ENCODE measurements at places on chromosomes 6 and 20.

DNA sequence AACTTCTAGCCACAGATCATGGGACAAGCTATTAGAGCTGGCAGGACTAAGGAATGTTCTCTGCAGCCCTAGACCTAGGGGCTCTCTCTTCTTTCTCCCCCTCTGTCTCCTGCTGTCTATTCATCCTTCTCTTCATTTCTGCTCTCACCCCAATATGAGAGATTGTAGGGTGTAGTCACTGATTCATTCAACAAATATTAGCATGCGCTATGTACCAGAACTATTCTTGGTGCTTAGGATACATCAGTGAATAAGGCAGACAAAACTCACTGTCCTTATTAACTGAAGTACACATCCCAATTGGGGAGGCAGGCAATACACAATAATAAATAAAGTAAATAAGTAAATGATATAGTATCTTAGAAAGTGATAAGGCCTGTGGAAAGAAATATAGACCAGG is 14.7 kb upstream of the SIRPB2 start:
- no peak for DNase-seq

DNA sequence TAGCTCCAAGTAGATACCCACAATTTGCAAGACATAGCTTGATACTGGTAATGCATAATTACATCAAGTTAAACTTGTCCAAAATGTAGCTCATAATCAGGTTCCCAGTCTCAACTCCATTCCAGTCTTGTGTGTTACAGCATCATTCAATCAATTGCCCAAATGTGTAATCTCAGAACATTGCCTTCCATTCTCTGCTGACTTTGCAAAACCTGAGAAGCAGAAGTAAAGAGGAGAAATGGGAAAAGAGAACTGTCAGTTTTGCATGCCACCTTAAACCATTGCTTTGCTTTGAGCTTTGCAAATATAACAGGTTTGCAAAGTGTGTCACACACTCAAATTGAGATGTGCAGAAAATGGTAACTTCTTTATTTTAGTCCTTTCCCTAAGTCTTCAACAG is 40.3 kb upstream of the CNKSR3 start:
- no peak for DNase-seq

- DNase-seq: no peak
Measured at GRCh38 chr6:29524444-29525310, 34.9 kb downstream of the UBD start.

- DNase-seq: no peak
Measured at GRCh38 chr20:56268536-56268935, 20.0 kb downstream of the MC3R start.

DNA sequence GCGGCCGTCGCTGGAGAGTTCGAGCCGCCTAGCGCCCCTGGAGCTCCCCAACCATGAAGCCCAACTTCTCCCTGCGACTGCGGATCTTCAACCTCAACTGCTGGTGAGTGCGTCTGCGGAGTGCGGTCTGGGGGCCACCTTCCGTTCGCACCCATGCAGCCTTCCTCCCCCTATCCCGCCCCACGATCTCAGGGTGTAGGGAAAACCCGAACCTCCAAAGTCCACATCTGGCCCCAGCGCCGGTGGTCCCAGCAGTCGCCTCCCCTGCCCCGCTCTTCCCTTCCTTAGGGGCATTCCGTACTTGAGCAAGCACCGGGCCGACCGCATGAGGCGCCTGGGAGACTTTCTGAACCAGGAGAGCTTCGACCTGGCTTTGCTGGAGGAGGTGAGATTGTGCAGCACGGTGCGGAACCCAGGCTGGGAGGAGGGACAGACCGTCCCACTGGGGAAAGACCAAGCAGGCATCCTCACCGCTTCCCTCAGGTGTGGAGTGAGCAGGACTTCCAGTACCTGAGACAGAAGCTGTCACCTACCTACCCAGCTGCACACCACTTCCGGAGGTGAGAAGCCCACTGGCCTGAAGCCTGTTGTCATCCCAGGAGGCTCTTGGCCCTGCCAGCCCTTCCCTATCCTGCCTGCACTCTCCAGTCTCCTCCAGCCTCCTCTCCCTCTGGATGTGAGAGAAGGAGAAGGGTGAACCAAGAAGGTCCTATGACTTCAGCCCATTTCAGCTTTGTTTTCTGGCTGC is 719 bp downstream of the SMPD2 start:
- peak; percentile 45 for DNase-seq

- DNase-seq: no peak
Measured at GRCh38 chr6:169801396-169802160, 50.2 kb downstream of the ERMARD start.

DNA sequence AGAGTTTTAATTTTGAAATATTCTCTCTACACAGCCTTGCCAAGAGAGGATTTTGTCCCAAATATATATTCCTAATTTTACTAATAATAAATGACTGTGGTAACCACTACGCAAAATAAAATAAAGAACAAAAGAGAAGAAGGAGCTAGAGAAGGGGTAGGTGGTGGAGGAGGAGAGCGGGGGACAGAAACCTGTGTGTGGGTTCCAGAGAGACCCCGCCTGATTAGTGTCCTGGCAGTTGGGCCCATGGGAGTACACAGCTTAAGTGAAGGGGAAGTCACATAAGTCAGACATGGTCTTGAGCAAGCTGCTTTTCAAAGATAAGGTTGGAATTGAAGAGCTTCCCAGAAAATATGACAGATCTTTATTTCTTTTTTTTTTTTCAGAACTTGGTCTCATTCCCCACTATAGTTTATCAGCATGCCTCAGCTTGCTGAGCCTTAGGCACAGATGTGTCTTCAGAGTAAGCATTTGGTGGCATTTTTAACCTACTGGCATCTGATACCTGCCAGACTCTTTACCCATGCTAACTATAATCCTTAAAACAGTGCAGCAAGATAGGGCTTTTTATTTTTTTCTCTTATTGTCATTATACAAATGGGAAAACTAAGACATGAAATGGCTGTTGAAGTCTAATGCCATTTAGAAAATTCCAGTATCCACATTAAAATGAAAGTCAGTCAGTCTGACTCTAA is 9.6 kb upstream of the RHAG start:
- DNase-seq: no peak

GRCh38 chr6:41680182-41680965 is 42.1 kb downstream of the MDFI start:
- DNase-seq: no peak

DNA sequence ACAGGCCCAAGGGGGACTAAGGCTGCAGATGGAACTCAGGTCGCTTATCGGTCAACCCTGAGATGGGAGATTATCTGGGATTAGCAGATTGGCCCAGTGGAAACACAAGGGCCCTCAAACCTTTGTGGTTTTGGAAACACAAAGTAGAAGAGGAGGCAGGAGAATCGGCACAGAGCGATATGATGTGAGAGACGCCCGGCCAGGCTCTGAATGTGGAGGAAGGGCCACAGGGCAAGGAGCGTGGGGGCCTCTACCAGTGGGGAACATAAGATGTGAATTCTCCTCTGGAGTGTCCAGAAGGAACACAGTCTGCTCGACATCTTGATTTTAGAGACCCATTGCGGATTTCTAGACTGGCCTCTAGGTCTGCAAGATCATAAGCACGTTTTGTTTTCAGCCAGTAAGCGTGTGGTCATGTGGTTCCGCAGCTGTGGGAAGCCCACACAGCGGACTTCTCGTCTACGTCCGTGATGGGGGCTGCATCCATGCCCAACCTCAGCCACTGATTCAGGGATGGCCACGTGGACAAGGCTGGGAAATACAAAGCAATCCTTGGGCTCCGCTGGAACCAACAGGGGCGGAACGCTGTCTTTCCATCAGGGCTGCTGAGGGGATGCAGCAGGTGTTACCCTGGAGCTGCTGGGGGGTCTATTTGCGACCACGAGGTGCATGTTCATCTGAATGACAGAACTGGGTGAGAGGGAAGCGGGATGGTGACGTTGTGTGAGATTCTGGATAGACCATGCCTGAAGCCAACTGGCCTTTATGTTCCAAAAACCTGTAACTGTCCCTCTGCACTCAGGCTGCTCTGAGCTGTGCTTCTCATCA is 127.6 kb upstream of the PMEPA1 start:
- no peak for DNase-seq

DNA sequence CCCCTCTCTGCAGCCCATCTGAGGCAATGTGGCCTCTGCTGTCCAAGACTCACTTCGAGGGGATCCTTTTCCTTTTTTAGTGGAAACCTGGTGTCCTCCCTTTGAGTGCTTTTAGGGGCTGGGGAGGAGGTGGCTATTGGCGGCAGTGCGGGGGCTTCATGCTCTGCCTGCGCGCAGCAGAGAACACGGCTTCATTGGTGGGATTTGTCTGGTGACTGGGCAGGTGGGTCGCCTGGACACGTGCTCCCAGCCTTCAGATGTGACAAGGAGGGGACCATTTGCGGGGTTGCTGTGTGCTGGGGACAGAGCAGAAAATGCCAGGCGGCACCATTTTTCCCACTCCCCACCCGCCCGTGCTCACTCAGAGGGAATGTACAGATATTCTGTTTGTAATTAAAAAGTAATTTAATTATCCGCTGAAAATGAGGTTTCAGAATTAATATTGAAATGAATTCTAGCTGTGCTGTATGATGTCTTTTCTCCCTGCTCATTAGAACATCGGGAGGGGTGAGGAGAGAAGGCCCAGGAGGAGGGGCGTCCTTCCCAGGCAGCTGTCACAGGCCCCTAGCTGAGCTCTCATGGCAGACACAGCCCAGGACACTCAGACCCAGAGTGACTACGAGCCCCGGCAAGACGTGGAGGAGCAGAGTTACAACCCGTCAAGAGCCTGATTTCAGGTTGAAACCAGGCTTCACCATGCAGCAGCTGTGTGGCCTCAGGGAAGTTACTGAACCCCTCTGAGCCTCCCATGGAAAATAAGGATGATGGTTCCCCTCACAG is 417.2 kb upstream of the SULF2 start:
- DNase-seq: no peak

GRCh38 chr6:36989264-36989663 is 3.3 kb upstream of the MTCH1 start:
- DNase-seq: no peak

GRCh38 chr6:55998576-55998975 is 123.2 kb upstream of the BMP5 start:
- DNase-seq: no peak

GRCh38 chr6:2403546-2403945 is 158.1 kb upstream of the GMDS start:
- peak; percentile 19 for DNase-seq

- DNase-seq: no peak
Measured at GRCh38 chr20:63744574-63745423, 5.2 kb downstream of the SLC2A4RG start.

GRCh38 chr20:1375515-1375914 is 17.3 kb downstream of the FKBP1A start:
- no peak for DNase-seq

DNA sequence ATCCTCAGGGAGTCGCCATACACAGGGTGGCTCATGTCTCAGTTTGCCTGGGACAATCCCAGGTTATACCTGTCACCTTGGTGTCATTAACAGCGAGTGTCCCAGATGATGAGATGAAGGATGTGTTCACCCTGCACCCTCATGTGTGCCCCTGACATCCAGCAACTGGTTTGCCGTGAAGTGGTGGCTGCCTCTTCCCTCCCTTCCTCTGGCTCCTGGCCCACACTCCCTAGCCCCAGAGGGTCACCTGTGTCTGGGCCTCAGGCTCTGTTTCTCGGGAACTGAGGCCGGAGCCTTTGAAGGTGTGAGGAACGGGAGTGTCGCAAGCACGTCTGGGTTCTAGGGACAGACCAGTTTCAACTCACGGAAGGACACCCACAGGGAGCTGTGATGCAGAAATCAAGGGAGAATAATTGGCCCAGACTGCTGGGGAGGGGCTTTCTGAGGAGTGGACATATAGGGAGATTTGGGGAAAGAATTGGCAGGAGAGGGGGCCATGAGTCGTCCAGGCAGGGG is 35.8 kb upstream of the PHACTR3 start:
- no peak for DNase-seq

DNA sequence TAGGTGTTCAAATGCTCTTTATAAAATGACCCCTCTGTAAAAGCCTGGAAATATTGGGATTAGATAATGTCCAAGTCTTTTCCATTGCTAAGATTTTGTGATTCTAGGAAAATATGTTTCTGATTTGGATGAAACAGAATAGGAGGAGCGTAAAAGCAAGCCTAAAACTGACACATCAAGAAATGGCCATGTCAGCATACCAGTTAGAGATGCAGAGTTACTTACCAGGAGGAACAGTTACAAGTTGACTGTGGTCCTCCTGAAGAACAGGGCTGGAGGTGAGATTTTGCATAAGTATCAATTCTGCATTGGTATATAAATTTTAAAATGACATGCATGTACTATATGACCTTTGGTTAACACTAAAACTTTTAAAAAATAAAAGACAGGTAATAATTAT is 35.3 kb downstream of the EYA2 start:
- no peak for DNase-seq

GRCh38 chr6:109867009-109867969 is 110.8 kb upstream of the GPR6 start:
- DNase-seq: no peak

DNA sequence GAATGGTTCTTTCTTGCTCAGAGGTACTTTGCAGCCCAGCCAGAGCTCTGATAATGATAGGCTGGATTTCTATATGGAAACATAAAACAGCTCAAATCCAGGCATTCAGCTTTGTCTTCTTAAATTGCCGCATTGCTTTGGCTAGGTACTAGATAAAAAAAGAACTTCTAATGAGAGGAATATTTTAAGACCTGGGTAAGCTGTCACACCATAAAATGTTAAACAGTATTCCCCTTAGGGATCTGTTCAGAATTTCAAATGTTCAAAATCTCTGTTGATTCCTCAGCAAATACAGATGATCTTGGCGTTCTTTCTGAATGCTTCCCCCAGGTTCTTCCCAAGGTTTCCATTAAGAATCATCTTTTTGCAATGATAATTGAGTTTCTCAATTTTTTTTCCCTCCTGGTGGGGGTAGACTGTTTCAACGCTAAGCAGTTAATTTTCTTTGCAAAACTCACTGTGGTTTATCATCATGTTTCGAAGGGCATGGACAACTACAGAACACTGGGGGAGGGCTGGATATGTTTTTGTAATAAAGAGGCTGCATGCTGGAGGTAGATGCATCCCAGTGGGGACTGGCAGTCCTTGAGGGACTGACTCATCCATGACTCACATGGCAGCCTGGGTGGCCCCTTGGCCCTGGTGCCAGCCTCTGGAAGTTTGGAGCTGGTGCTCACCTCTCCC is 31.0 kb downstream of the TIAM2 start:
- DNase-seq: no peak

Data from NCI-H526 treated with DMSO at 0.1 percent for 48 hours (cell line).